Kidney capillary endothelial cell (primary cell): ENCODE measurements at places on chromosomes 11 and 22.

- no peak for DNase-seq
Measured at GRCh38 chr11:78039391-78039918, 16.4 kb upstream of the KCTD14 start.

- DNase-seq = no peak
Measured at GRCh38 chr11:60942219-60942618, 9.8 kb downstream of the SLC15A3 start.

DNA sequence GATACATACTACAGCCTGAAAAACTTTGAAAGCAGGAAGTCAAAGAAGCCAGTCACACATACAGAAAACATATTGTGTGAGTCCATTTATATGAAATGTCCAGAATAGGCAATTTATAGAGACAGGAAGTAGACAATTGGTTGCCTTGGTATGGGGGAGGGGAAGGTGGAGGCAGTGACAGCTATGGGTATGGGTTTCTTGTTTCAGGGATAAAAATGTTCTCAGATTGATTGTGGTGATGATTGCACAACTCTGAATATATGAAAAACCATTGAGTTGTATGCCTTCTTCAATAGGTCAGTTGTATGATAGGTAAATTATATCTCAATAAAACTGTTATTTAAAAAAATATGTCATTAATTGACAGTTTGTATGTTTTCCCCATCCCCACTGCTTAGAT, 137.6 kb downstream of the SNX19 start:
- DNase-seq = no peak

GRCh38 chr11:108872781-108873291, 208.0 kb downstream of the DDX10 start:
- DNase-seq = no peak

GRCh38 chr22:50017701-50018224, 5.2 kb upstream of the IL17REL start:
- DNase-seq = no peak

GRCh38 chr11:61602775-61603569, 22.1 kb upstream of the SYT7 start:
- no peak for DNase-seq

- no peak for DNase-seq
Measured at GRCh38 chr11:35747668-35748067, 85.1 kb downstream of the TRIM44 start.

- no peak for DNase-seq
Measured at GRCh38 chr11:114263513-114264170, 32.6 kb upstream of the NNMT start.

DNA sequence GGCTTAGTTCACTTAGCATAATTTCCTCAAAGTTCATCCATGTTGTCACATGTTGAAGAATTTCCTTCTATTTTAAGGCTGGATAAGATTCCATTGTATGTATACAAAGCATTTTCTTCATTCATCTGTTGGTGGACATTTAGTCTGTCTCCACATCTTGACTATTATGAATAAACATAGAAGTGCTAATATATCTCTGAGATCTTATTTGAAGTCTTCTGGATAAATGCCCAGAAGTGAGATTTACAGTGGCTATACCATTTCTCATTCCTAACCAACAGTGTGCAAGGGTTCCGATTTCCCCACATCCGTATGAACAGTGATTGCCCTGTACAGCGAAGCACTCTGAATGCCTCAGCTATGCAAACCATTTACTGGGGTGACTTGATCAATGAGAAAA, 6.6 kb upstream of the ZFTA start:
- DNase-seq = no peak

- DNase-seq = peak; percentile 30
Measured at GRCh38 chr11:124481365-124482323, 36.1 kb upstream of the OR8B8 start.
